ENCODE measurements at places on chromosomes 6 and 20.

GRCh38 chr20:47102629-47103028 lies 208.0 kb downstream of the EYA2 start:
- DNase-seq = no peak

GRCh38 chr20:44173116-44173515 lies 13.9 kb downstream of the JPH2 start:
- no peak for DNase-seq

GRCh38 chr20:16013631-16014030 lies 559.6 kb downstream of the KIF16B start:
- no peak for DNase-seq

- no peak for DNase-seq
Measured at GRCh38 chr20:47040506-47041125, 146.0 kb downstream of the EYA2 start.

GRCh38 chr6:996271-996852 lies 303.4 kb upstream of the EXOC2 start:
- DNase-seq = no peak

DNA sequence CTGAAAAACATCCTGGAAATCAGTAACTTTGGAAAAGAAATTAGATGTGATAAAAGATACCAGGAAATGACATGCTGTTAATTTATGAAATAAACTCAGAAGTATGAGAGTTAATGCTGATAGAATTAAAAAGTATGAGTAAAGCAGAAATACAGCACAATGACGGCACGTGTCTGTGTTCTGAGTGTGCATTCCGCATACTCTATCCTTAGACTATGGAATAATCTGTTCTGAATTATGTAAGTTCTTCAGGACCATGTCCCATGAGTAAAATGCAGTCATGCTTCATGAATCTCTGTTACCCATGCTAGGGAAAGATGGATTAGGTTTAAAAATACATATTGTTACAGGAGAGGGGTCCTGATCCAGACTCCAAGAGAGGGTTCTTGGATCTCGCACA lies 21.7 kb downstream of the HECA start:
- no peak for DNase-seq

GRCh38 chr6:33209856-33210255 lies 1.6 kb downstream of the RING1 start:
- DNase-seq = no peak

GRCh38 chr6:12923644-12924235 lies 207.2 kb downstream of the PHACTR1 start:
- no peak for DNase-seq

GRCh38 chr20:63317601-63318291 lies 24.8 kb downstream of the COL20A1 start:
- DNase-seq = no peak

GRCh38 chr20:15327123-15327522 lies 989.7 kb upstream of the FLRT3 start:
- no peak for DNase-seq

- DNase-seq = no peak
Measured at GRCh38 chr20:44342248-44342647, 5.4 kb downstream of the R3HDML start.

DNA sequence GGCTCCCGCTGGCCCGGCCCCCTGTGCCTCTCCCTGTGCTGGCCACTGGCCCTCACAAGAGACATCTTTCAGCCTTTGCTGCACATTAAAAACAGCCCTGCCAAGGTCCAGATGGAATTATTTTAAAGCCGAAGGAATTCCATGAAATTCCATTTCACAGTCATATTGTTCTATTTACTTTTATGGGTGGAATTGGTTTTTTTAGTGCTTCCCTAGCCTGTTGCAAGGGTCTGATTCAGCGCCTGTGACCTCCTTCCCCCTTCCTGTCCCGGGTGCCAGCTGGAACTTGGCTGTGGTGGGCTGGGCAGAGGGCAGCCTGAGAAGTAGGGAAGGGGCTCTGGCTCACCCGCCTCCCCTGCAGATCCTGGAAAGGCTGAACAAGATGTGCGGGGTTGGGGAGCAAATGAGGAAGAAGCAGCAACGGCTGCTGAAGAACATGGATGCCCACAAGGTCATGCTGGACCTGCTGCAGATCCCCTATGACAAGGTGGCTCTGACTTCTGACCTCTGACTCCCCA lies 34.3 kb downstream of the UQCC2 start:
- no peak for DNase-seq
